Dermis microvascular lymphatic vessel endothelial cell (primary cell): ENCODE measurements at places on chromosomes 7 and 10.

DNA sequence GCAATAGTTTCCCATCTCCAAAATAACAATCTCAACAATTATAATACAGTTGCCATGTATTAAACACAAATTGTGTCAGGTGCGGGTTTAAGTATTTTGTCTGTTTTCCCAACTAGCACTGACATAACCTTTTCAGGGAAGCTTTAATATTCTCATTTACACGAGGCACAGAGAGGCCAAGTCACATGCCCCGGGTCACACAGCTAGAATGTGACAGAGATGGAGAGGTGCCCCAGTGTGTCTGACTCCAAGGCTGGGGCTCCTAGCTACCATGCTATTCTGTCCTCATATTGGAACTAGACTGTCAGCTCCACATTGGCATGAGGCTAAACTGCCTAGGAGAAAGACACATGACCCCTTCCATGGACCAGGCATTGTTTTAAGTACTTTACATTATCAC, 77.2 kb downstream of the COL13A1 start:
- DNase-seq: no peak

- DNase-seq: no peak
Observed at GRCh38 chr7:155188821-155189581, 108.7 kb upstream of the INSIG1 start.

DNA sequence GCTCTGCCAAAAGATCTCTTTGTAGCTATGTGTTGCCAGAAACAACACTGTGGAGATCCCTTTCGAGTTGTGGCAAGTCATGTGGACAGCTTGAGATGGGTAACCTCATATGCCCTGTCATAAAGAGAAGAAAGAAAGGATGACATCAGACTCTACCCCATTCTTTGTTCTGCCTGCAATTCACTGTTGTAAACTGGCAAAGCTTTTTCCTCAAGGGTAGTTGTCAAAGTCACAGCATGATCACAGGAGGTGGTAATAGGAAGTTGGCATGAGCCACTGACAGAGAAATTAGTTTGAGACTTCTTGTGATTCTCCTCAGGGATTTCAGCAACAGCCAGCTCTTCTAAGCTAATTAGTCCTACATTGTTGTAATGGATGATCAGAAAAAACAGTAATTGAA, 19.4 kb upstream of the MINDY3 start:
- no peak for DNase-seq

DNA sequence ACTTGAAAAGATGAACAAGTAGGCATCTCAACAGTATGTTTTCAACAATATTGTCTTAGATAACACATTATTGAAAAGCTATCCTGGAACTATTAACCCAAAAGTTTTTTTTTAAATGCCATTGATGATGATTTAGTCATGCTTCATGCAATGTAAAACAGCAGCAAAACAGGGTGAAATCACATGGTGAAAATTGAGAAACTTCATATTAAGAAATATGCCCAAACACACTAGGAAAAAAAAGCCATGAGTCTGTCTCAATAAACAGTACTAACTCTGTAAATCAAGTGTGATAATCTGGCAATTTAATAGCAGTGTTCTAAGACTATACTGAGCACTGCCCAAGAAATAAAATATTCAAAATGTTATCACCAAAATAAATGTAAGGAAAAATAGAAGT, 613.1 kb downstream of the KCNMA1 start:
- DNase-seq: no peak

DNA sequence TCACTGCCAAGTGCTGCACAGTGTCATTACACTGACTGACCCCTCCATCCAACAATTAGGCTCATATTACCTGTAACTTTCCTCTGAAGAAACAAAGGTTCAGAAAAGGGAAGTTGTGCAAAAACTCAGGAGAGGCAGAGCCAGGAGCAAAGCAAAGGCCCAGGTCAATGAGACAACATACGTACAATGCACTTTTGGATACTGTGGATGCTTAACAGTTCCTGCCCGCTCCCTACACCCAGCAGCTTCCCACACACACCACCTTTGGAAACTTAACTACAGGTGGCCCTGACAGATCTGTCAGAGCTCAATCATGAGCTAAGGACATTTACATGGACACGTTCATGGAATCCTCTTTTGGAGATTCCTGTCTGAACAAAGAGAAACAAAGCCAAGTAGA, 515.9 kb downstream of the GRID1 start:
- DNase-seq: no peak

GRCh38 chr7:118696879-118697278, 472.4 kb downstream of the ANKRD7 start:
- no peak for DNase-seq

DNA sequence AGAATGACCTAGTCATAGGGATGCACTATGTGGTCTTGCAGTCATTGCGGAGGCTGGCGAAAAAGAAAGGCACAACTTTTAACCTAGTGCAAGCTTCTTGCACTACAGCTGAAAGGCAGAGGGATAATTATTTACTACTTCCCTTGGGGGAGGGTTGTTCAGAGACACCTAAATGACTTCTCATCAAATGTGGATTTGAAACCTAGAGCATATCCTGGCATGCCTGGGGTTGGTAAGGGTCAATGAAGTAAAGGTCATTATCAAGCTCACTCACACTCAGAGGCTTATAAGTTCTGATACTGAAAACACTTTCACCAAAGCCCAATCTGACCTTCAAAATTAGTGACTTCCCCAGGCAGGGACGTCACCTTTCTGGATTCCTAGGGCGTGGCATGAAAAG, 108.9 kb upstream of the AMPH start:
- no peak for DNase-seq

- DNase-seq: no peak
Observed at GRCh38 chr7:137003086-137003485, 134.6 kb downstream of the CHRM2 start.

DNA sequence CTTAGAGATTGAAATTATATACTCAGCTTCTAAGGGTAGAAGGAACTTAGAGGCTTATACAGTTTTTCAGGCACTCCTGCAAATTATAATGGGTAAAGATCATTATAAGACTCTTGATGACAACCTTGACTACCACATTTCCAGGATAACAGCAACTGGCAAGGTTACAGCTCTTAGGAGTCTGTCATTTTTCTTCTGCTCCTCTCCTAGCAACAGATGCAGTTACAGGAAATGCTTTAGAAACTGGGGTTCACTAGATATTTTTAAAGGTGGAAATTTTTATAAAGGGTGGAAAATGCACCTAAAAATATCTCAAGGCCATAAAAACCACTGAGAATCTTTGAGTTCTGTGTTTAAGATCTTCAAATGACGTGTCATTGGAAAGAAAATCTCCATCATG, 185.8 kb downstream of the RELN start:
- DNase-seq: no peak

GRCh38 chr7:140501966-140502365, 22.7 kb upstream of the MKRN1 start:
- no peak for DNase-seq

- peak; percentile 24 for DNase-seq
Observed at GRCh38 chr7:74405191-74405898, 48.4 kb upstream of the GTF2IRD1 start.

- DNase-seq: no peak
Observed at GRCh38 chr10:102268375-102268888, 23.1 kb downstream of the GBF1 start.

DNA sequence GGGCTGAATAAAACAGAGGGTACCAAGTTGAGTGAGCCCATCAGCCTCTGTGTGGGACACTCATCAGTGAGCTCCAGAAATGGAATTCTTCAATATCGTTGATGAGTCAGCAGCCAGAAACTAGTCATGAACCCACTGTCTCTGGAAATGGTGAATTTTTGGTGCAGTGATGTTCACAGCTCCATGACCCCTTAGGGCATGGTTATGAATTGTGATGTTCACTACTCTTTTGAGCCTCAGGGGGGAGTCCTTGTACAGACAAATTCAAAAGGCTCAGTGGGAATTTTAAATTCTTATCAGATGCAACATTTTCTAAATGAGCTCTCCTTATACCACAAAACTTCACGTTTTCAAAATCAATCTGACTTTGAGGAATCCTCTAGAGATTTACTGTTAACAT, 335.7 kb downstream of the PHTF2 start:
- DNase-seq: no peak

GRCh38 chr7:132528695-132529094, 47.6 kb downstream of the PLXNA4 start:
- DNase-seq: no peak

DNA sequence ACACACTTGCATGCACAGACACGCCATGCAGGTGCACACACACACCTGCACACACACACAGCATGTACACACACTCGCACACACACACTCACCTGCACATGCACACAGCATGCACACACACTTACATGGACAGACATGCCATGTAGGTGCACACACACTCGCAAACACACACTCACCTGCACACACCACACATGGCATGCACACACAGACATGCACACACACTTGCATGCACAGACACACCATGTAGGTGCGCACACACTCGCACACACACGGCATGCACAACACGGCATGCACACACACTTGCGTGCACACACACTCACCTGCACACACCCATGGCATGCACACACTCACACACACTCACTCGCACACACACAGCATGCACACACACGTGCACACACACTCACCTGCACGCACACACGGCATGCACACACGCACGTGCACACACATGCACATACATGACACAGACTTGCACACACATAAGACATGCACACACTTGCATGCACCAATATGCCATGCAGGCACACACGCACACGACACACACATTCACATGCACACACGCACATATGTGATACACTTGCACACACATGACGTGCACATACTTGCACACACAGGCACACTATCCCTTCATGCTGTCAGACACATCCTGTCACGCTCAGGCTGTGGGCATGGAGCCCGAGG, 56.8 kb downstream of the INSIG1 start:
- DNase-seq: no peak

DNA sequence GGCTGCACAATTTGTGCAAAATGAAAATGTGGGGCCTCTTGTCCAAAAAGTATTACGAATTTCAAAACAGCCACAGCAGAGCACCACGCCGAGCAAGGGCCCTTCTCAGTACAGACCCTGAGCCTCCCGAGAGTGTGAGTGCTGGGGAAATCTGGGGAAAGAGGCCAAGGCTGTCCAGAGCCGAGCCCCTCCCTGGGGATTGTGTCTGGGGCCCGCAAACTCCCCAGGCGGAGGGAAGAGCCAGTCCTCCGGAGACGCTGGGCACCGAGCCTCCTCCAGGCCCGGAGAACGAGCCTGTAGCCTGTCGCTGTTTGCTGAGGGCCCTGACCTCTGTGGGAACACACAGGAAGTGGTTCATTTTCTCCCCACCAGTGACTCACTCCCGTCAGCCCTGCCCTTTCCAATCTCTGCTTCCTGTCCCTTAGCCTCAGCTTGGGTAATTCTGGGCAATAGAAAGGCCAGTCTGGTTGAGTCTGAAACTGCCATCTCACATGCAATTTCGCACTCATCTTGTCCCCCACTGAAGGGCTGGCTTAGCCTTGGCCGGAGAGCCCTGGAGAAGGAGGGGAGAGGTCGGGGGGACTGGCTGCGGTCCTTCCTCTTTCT, 19.5 kb upstream of the GNA12 start:
- DNase-seq: peak; percentile 90

GRCh38 chr7:5870311-5870710, 10.3 kb upstream of the OCM start:
- DNase-seq: no peak

DNA sequence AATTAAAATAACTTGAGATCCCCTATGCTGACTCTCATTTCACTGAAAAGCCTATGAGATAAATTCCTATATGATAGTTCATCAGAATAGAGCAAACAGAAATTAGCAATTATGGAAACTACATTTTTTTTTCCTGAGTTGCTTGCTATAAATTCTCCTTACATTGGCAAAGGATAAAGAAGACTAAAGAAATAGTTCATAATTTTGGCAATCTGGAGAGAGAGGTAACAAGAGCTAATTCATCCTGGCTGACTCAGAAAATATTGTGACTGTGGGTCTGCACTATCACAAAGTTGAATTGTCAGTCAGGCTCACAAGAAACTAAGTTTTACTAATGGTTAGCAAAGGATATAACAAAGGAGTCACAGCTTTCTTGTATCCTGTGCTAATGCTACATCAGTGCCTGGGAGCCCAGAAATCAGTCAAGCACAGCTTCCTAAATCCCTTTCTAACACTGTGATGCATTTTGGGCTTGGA, 483.0 kb downstream of the MAGI2 start:
- DNase-seq: no peak

DNA sequence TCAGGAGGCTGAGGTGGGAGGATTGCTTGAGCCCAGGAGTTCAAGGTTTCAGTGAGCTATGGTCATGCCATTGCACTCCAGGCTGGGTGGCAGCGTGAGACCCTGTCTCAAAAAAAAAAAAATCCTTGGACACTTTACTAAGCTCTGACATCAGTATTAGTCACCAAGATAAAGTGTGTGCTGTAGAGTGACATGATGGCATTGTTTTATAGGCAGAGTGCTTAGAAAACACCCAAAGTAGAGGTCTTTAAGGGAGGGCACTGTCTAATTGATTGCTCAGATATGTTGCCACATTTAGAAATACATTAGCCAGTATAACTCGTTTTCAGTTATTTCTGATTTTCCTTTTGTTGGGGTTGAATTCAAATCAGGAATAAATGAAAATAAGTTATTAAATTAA, 235.9 kb downstream of the REEP3 start:
- DNase-seq: no peak

DNA sequence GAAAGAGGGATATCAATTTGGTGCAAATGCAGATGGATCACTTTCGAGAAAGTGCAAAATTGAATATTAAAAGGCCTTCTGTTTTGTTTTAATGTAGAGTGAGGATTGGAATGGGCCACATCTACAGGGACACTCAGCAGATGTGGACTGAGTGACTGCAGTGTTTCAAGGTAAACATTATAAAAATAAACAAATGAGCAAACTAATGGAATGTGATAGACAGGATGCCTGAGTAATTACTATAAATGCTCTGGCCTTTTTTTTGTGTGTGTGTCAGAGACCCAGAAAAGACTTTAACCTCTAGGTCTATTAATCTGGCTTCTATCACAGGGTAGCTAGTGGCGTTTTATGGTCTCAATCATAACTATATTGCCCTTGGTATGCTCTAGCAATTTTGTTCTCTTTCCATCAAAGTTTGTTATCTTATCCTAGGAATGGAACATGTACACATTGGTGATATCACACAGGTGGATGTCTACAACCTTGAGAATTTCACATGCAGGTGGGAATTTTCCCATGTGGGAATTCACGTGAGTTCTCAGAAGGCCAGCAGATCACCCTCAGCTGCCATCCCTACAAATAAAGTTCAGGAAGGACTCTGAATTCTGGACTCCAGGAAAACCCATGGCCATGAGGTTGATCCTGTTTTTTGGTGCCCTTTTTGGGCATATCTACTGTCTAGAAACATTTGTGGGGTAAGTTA, at the start of gene CPA2:
Gene CPA2, plus strand, starts transcription at position 606 of the 703 bp plus-strand sequence. Its CDS starts 19 bp downstream, at position 625.
- DNase-seq: no peak

GRCh38 chr10:48786606-48787282, 102.1 kb downstream of the WDFY4 start:
- no peak for DNase-seq

GRCh38 chr7:1742555-1743303, 72.7 kb downstream of the ELFN1 start:
- DNase-seq: peak; percentile 14

DNA sequence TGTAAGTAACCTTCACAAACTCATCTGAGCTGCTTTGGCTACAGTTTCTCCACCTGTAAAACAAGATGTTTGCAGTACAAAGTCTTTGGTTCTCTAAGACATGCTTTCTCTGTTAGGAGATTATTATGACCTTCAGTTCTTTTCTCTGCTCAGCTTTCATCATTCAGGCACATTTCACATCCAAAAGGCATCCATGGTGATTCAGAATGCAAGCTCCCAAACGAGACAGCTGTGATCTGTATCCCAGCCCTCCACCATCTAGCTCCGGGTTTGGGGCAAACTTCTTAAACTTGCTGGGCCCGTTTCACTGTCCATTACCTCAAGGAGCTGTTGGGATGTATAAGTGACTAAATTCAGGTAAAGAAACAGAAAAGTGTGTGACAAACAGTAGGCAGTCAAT, 95.8 kb upstream of the COL1A2 start:
- no peak for DNase-seq
